GM13977 (cell line): ENCODE measurements at places on chromosomes 4 and X.

GRCh38 chrX:130770615-130771014 is 132.4 kb downstream of the ENOX2 start:
- DNase-seq: no peak

GRCh38 chrX:38276089-38276488 is 51.2 kb downstream of the RPGR start:
- DNase-seq: no peak

DNA sequence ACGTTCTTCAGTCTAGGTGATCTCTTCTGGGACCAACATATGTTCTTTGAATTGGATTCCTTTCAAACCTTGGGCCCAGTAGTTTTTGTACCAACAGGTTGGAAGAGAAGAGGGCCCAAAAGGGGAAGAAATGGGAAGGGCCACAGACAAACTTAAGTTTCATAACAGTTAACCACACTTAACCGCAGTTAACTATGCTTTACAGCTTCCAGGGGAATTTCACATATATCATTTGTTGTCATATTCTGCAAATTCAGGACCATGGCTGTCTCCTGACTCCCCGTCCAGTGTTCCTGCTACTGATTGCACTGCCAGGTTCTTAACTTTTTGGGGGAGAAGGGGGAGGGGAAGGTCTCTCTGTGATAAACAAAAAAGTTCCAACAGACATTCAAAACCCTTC is 34.6 kb downstream of the RTL5 start:
- DNase-seq: no peak

GRCh38 chrX:10221651-10222050 is 64.9 kb downstream of the CLCN4 start:
- DNase-seq: no peak

- no peak for DNase-seq
Measured at GRCh38 chr4:176959980-176960379, 167.3 kb upstream of the VEGFC start.

- peak; percentile 53 for DNase-seq
Measured at GRCh38 chr4:77586951-77587383, 18.7 kb upstream of the CXCL13 start.

GRCh38 chr4:6889101-6889735 is 20.4 kb upstream of the TBC1D14 start:
- no peak for DNase-seq

DNA sequence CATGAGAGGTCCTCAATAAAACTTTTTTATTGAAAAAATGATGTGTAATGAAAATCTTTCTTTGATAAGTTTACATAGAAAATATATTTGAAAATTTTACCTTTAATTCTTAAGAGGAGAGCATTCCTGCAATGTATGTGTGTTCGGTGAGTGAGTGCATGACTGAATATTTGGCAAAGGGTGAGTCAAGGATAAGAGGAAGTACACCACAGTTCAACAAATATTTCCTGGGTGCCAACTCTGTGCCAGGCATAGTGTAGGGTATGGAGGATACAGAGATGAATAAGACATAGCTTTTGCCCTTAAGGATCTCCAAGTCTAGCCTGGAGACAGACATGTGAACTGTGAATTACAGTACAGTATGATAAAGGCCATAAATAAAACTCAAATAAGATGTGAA is 84.7 kb upstream of the GPR101 start:
- DNase-seq: no peak

GRCh38 chrX:65480960-65481359 is 53.6 kb downstream of the LAS1L start:
- no peak for DNase-seq

- no peak for DNase-seq
Measured at GRCh38 chr4:13329963-13330362, 154.2 kb downstream of the RAB28 start.

GRCh38 chrX:2643880-2644279 is 47.2 kb upstream of the CD99 start:
- no peak for DNase-seq

DNA sequence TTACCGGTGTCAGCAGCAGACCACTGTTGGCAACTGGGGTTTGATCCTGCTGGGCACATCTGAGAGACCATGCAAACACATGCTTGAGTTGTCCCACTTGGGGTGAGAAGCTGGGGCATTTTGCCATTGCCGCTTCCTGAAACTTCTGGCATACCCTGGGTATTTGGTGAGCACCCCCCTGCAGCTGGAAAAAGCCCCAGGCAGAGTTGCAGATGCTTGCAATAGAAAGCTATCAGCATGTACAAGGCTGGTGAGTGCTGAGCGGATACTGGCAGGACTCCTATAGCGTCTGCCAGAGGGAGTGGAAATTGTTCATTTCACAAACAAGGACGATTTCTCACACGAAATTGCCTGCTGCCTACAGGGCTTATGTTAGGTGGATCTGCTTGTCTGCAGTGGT is 32.3 kb downstream of the SUPT20HL1 start:
- no peak for DNase-seq

- no peak for DNase-seq
Measured at GRCh38 chr4:59597536-59598329, 1602.4 kb upstream of the ADGRL3 start.

DNA sequence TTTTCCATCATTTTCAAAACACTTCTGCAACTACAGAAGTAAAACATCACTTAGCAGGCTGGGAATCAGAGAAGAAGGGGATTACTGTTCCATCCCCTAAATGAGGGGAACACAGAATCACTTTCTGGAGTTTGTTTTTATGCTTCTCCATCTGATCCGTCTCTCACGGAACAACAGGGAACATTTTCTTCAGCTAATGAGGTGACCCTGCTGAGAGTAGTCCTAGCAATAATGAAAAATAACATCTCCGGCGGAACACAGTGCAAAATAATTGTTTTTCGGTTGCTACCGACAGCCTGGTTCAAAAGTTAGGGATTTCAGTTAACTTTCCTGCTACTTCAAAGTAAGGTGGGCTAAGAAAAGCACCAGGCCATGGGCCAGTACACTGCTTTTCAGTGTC is 322.9 kb downstream of the UNC5C start:
- DNase-seq: no peak

GRCh38 chr4:13912966-13913365 is 285.4 kb upstream of the BOD1L1 start:
- DNase-seq: no peak

- DNase-seq: peak; percentile 14
Measured at GRCh38 chrX:51955200-51955599, 61.8 kb downstream of the MAGED1 start.

- DNase-seq: no peak
Measured at GRCh38 chr4:173056710-173057109, 111.9 kb upstream of the GALNT7 start.

DNA sequence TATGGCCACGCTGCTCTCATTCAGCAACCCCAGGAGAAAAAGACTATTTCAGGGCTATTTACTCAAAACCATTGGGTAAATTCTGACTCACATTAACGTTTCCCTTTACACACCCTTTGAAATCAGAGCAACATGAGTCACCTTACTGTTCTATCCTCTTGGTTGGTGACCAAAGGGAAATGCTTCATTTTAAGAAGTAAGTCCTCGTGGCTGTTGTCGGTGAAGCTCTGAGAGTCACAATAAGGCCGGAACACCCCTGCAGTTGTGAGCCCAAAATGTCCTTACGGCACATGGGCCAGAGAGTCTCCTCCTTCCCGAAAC is 56.3 kb upstream of the SPRY1 start:
- no peak for DNase-seq

DNA sequence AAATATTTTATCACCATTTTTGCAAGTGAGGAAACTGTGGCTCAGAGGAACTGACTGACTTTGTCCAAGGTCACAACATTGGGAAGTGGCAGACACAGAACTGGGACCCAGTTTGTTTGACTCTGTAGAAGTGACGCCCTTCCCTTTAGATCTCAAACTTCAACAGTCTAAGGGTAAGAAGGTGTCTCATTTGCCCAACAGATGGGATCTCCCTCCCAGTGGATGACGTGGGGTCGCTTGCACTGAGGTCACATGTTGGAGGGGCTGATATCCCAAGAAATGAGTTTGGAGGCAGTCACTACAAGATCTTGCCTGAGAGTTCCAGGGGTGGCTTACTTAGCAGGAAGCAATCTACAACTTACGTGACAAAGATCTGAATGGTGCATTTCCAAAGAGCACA is 172.5 kb upstream of the GPC4 start:
- DNase-seq: no peak

DNA sequence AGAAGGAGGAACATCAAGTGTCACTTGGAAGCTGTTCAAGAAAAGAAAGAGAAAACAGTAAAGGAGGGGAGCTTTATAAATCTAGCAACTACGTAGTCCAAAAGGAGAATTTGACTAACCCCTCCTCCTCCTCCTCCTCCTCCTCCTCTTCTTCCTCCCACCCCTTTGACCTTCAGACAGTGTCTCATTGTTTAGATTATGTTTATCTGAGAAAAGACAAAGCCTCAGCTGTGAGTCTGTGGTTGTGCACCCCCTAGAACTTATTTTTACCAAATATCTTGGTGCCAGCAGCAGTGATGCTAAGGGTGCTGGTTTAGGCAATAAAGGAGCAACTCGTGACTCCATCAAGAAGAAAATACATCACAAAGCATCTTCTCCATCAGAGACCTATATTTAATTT is 68.9 kb upstream of the BMP2K start:
- no peak for DNase-seq

- no peak for DNase-seq
Measured at GRCh38 chr4:159607809-159608208, 504.9 kb downstream of the RAPGEF2 start.
